CD4-positive, alpha-beta T cell treated with Interleukin-4 for 1 hour (primary cell): ENCODE measurements at places on chromosomes 5 and 9.

- no peak for DNase-seq
These were observed 88.1 kb downstream of the S1PR3 start for GRCh38 chr9:89079391-89079790.

DNA sequence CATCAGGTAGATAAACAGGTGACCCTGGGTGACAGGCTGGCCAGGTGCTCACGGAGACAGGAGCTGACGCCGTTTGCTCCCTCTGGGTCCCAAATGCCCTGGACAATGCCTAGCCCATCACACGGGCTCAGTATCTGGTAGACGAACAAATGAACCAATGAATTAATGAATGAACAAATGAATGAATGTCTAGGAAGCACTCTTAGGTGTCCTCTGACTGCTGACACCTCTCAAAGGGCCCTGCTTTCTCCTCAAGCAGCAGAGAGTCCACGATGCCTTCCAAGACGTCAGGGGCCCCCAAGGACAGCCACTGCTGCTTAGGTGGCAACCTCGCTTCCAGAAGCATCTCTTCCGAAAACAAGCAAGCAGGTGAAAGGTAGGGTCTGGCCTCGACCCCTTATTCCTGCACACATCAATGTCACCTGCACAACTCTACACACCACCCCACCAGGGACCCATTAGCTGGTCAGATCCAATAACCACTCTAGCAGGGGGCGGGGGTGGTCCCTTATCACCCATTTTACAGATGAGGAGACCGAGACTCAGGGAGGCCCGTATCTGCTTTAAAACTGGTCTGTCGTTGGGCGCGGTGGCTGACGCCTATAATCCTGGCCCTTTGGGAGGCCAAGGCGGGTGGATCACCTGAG lies 45.2 kb downstream of the VAV2 start:
- no peak for DNase-seq

GRCh38 chr5:76799588-76799987 lies 19.2 kb upstream of the F2RL1 start:
- DNase-seq, result no peak

DNA sequence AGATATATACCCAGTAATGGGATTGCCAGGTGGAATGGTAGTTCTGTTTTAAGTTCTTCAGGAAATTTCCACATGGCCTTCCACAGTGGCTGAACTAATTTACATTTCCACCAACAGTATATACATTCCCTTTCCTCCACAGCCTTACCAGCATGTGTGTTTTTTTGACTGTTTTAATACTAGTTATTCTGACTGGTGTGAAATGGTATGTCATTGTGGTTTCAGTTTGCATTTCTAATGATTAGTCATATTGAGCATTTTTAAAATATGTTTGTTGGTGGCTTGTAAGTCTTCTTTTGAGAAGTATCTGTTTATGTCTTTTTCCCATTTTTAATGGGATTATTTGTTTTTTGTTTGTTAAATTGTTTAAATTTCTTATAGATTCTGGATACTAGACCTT lies 208.9 kb downstream of the CFAP90 start:
- DNase-seq, result no peak

GRCh38 chr5:59256331-59256730 lies 637.2 kb downstream of the PDE4D start:
- DNase-seq, result no peak

GRCh38 chr9:88593537-88594185 lies 58.7 kb downstream of the NXNL2 start:
- DNase-seq, result peak; percentile 36

DNA sequence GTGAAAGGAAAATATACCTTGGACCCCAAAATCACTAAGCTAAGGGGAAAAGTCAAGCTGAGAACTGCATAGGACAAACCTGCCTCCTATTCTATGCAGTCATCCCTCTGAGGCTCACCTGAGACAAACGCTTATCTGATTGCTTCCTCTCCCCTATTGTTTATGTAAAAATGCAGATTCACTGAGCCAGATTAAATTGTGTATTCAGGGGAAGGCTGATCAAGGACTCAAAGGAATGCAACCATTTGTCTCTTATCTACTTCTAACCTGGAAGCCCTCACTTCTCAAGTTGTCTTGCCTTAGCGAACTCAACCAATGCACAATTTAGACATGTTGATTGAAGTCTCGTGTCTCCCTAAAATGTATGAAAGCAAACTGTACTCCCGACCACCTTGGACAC lies 13.3 kb downstream of the SPARC start:
- DNase-seq, result no peak

DNA sequence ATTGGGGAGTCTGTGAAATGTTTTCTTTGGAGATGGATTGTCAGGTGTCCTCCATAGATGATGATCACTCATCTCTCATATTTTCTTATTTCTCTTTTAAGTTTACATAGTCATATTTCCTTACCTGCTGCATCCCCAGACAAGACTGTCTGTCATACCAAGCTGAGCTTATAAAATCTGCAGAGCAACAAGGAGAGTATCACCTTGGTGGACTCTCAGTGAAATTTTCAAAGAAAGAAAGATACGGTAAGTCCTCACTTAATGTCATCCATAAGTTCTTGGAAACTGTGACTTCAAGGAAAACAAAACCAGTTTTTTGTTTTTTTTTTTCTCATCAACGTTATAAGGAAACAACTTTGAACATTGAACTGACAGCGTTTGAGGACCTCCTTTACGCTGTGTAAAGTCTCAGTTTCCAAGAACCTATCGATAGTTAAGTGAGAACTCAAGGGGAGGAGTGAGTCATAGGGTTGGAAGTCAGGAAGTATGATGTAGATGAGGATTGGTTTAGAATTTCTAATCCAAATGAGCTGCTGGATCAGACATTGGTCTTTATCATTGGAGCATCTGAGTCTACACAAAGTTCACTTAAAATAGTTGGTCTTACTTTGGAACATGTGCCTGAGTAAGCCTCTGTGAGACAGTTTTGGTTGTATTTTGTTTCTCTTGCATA lies 45.5 kb downstream of the SPIN1 start:
- DNase-seq, result no peak

DNA sequence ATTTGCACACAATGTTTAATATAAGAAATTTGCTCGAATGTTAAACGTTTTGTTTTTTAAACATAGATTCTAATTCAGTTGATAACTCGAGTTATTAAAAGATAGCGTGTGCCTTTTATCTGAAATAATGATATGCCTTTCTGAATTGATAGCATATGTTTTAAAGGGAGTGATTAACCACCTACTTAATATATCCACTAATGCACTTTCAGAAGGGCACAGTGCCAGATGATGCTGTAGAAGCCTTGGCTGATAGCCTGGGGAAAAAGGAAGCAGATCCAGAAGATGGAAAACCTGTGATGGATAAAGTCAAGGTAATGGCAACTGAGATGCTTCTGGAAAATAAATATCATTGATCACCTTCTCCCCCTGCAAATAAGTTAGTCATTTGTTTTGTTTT lies 53.9 kb downstream of the ERAP1 start:
- no peak for DNase-seq

- DNase-seq, result no peak
These were observed 433.9 kb upstream of the ZNF608 start for GRCh38 chr5:125180231-125180829.

DNA sequence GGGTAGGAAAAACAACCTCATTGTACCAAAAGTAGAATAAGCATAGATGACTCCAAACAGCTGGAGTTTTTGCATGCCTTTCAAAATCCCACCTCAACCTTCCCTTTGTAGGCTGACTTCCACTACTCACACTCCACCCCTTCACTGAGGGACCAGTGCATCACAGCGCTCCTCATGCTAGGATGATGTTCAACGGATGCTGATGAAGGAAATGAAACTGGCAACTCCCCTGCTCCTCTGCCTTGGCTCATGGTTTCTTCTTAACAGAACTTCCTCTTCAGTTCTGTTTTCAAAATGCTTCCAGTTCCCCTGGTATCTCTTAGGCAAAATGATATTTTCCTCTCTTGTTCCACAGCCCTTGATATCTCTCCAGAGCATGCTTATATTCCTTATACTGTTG lies 29.0 kb downstream of the LIFR start:
- no peak for DNase-seq
